ENCODE measurements at places on chromosomes 6 and 20. TPM values are rescaled to one million over a fixed set of nuclear protein-coding genes. Genes with fewer than 3 reads are reported as not detected.

DNA sequence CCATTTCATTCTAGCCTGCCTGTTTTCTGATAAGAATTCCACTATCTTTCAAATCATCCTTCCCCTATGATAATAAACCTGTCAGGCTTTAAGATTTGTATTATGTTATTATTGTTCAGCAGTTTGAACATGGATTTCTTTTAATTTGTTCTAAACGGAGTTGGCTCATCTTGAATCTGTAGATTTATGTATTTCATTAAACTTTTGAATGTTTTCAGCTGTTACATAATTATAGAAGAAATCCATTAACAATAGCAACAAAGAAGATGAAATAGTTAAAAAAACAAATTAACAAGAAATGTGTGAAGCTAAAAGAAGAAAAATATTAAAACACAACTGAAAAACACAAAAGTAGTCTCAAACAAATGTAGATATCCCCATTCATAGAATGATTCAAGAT, 223.7 kb upstream of the RUNX2 start:
- no peak for DNase-seq

GRCh38 chr6:37460805-37461204, 27.8 kb downstream of the CMTR1 start:
- DNase-seq = no peak

The DZANK1 gene
- polyA plus RNA-seq = 1.7 TPM

DNA sequence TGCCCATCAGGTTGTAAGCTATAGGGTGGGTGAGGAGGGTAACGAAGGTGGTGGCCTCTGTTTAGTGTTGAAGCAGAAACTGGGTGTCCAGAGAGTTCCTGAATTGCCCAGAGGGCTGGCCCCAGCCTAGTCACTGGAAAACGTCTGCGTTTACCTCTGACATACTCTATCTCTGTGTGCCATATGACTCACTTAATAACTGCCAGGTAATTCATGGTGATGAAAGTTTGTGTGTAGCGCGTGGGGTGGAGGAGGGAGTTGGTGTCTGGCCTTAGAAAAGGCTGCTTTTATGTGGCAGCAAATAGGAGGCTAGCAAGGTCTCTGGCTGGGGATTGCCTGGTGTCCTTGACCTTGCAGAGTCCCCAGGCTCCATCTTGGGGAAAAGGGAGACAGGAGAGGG, 47.3 kb downstream of the SLC35D3 start:
- DNase-seq = no peak

The EDN3 gene
- 0.24 TPM for polyA plus RNA-seq

DNA sequence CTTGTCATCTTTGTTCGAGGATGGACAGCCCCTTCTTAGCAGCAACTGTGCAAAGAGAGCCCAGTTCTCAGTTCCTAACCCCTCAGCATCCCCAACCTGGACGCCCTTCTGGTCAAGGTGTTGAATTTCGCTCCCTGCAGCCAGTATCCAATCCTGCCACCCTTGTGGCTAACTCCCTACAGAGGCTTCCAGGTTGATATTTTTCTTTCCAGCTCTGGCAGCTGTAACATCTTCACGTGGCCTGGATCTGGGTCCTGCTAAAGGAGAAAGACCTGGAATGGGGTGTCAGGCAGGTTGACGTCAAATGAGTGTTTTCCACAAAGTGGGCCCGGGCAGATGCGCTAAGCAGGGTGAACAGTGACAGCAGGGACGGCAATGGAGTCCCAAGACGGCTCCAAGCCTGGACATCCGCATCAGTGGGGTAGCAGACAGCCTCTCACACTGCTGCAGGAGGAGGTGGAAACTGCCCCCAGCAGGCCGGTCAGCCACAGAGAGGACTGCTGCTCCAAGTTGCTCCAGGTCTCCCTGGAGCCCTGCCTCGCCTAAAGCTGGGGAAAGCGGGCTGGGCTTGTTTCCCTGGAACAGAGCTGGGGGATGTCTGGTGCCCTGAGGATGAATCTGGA, 1.0 kb upstream of the YTHDF1 start:
- no peak for DNase-seq

GRCh38 chr6:134449781-134450180, 131.9 kb upstream of the SGK1 start:
- no peak for DNase-seq

GRCh38 chr6:4581468-4582385, 194.5 kb upstream of the CDYL start:
- DNase-seq = no peak

GRCh38 chr6:144559865-144560593, 274.9 kb downstream of the UTRN start:
- DNase-seq = peak; percentile 11

The ALDH5A1 gene
- polyA plus RNA-seq = 4.6 TPM

The POPDC3 gene
- polyA plus RNA-seq = 0.37 TPM

DNA sequence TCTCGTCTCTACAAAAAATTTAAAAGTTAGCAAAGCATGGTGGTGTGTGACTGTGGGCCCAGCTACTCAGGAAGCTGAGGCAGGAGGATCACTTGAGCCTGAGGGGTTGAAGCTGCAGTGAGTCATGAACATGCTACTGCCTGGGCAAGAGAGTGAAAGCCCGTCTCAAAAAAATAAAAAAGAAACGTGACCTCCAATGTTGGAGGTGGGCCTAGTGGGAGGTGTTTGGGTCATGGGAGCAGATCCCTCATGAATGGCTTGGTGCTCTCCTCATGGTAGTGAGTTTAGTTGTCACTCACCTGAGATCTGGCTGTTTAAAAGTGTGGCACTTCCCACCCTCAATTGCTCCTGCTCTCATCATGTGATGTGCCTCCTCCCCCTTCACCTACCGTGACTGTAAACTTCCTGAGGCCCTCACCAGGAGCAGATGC, 24.3 kb downstream of the RBL1 start:
- DNase-seq = no peak
